Large intestine (tissue), 12 donors: ENCODE measurements at places on chromosomes 7 and 10. TPM values are rescaled to one million over a fixed set of nuclear protein-coding genes. Genes with fewer than 3 reads are reported as not detected.

Gene WEE2
- polyA plus RNA-seq: 5.1 TPM

Gene PTPRN2
- polyA plus RNA-seq: 13.4 TPM

Gene MSMB
- polyA plus RNA-seq: 0.25 TPM

DNA sequence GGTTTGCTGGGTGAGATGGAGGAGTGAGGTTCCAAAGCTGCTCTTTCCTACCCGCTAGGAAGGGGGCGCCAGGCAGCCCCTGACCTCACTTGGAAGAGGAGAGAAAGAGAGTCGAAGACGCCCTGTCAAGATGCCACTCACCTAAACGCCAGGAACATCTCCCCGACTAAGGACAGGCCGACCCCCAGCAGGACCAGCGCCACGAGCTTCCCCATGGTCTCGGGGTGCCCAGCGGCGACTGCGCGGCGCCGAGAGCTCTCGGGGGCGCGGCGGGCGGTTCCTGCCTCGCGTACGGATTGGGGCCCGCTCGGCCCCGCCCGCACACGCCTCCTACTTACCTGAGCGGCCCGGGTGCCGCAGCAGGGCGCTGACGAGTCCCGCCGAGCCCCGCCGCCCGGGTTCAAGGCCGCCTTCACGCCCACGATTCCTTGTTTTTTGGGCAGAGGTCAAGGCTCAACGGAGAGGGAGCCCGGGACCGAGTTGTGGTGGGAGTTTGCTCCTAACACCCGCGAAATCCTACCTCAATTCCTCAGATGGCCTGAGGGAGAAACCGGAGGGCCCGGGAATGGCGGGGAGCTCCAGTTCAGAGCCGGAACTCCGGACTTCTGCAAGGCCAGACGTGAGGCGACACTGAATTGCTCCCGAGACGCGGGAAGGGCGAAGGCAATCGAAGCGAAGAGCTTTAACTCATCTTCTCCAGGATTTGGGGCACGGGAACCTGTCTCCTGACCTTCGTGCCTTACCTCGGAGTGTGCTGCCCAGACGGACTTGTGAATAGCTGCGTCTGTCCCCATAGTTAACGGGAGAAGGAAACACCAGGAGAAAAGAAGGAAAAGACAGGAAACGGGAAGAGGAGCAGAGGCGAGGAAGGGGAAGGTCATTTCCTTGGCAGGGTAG, at the start of gene PON3:
Gene PON3, minus strand, starts transcription at position 240 of the 897 bp plus-strand sequence. Its CDS starts 25 bp downstream, at position 215.
- H3K27me3 ChIP-seq: no peaks in the 10 kb centered on the region
- peak; percentile 31 for DNase-seq
- peak within 1 kb of the TSS; percentile 59 for H3K27ac ChIP-seq
- no peaks in the 10 kb centered on the region for H3K36me3 ChIP-seq
- H3K4me1 ChIP-seq: no peaks in the 10 kb centered on the region

GRCh38 chr7:26461518-26461917, 169.9 kb downstream of the SNX10 start:
- H3K27ac ChIP-seq: no peak overlapping the region
- H3K4me1 ChIP-seq: peaks cover 4% of the 10 kb centered on the region
- no peaks in the 10 kb centered on the region for H3K36me3 ChIP-seq
- H3K4me3 ChIP-seq: no peak overlapping the region

- no peaks in the 10 kb centered on the region for H3K4me1 ChIP-seq
- no peak overlapping the region for H3K27ac ChIP-seq
- DNase-seq: no peak
- no peak overlapping the region for H3K4me3 ChIP-seq
- H3K27me3 ChIP-seq: peaks cover 2% of the 10 kb centered on the region
- H3K36me3 ChIP-seq: no peaks in the 10 kb centered on the region
Measured at GRCh38 chr7:1689311-1689710, 19.2 kb downstream of the ELFN1 start.

DNA sequence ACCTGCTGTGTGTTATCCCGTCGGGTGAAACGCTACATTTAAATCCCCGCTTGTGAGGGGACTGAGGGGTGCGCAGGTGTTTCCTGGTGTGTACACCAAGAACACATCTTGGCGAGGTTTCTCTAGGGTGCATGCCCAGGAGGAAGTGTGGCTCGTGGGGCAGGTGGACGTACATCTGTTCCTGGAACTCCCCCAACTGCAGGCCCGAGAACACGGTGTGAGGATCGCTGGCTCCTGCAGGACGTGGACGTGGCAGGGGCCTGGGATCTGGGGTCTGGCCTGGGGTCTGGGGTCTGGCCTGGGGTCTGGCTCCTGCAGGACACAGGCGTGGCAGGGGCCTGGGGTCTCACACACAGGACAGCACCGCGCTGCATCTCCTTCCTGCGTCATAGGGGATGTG, 10.1 kb downstream of the KNDC1 start:
- no peak for DNase-seq
- H3K4me3 ChIP-seq: no peak overlapping the region
- H3K27ac ChIP-seq: no peak overlapping the region
- H3K36me3 ChIP-seq: peaks cover 21% of the 10 kb centered on the region
- no peaks in the 10 kb centered on the region for H3K27me3 ChIP-seq
- H3K4me1 ChIP-seq: no peaks in the 10 kb centered on the region

- H3K4me1 ChIP-seq: no peaks in the 10 kb centered on the region
- H3K27ac ChIP-seq: no peak overlapping the region
- H3K4me3 ChIP-seq: no peak overlapping the region
Measured at GRCh38 chr7:111499027-111499426, 63.3 kb downstream of the IMMP2L start.

DNA sequence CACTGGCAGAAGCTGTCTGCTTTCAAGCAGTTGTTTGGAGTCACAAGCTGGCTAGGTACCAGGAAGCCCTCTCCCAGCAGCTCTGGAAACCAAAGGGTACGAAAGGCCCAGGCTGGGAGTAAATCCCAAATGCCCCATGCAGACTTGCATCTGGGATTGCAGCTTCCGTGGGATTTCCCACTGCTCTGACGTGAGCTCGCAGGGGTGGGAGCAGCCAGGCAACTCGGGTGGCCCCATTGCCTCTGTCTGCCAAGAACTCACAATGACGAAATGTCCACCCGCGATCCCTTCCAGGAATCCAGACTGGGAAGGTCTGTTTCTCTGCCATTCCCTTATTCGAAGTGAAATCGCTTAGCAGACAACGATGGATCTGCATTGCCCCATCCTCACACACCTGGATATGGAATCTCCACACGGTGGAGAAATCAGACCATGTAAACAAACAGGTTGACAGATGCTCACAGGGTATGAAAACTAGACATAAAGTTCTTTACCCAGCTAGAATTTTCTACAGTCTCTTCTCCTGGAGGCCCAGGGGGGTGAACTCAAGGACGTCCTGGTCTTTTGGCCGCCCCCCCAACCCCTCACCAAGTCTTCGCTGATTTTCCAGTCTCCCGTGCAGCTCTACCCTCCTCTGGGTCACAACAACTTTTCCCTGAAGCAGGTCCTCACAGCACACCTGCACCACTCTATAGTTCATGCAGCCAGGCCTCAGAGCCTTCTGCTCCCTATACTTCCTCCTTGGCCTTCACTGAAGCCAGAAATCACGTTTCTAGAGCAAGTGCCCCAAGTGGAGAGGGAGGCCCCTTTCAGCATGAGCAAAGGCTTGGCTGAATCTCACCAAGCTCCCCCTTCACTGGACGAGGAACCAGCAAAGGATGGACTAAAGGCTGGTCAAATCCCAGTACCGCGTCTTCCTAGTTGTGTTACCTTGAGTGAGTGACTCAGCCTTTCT, 20.0 kb downstream of the SH3PXD2A start:
- peak; percentile 71 for DNase-seq
- no peaks in the 10 kb centered on the region for H3K36me3 ChIP-seq
- H3K27me3 ChIP-seq: no peaks in the 10 kb centered on the region
- peak overlapping the region; percentile 66 for H3K27ac ChIP-seq
